ENCODE measurements at places on chromosomes 5 and 9.

DNA sequence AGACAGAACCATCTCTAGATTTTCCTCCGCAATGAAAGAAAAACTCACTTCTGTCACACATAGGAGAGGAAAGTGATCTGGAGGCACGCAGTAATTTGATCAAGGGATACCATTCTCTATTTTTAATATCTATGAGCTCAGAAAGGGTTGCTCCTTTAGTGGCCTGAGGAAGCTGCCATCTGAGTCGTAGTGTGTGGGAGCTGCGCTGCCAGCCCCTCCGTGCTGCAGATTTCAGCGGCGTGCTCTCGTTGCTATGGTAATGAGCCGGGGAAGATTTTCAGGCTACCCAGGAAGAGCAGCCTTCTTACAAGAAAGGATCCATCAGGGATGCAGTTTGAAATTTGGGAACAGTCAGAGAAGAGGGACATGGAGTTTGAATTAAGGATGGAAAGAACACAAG, 17.1 kb upstream of the GOLM1 start:
- H3K4me3 ChIP-seq = no peak overlapping the region
- no peaks in the 10 kb centered on the region for H3K4me1 ChIP-seq
- no peaks in the 10 kb centered on the region for H3K36me3 ChIP-seq
- no peak overlapping the region for H3K27ac ChIP-seq

DNA sequence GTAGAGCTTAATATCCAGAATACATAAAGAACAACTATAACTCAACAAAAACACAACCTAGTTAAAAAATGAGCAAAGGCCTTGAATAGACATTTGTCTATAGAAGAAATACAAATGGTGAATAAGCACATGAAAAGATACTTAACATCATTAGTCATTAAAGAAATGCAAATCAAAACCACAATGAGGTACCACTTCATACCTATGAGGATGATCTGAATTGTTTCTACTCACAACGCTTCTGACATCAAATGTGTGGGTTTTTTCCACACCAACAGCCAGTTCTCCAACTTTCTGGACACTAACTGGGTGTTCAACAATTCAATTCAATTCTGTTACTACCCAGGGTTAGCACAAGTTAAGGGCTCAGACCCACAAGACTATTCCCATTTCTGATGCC, 22.0 kb downstream of the SREK1IP1 start:
- peaks cover 1% of the 10 kb centered on the region for H3K36me3 ChIP-seq
- no peak overlapping the region for H3K27ac ChIP-seq
- H3K4me3 ChIP-seq = no peak overlapping the region
- no peak for DNase-seq
- peaks cover 12% of the 10 kb centered on the region for H3K4me1 ChIP-seq

- no peaks in the 10 kb centered on the region for H3K36me3 ChIP-seq
- peak; percentile 58 for DNase-seq
- H3K27ac ChIP-seq = no peak overlapping the region
- no peak overlapping the region for H3K4me3 ChIP-seq
Observed at GRCh38 chr9:71285191-71285656, 163.8 kb upstream of the TRPM3 start.

GRCh38 chr9:26945591-26945990, 1.5 kb downstream of the PLAA start:
- no peaks in the 10 kb centered on the region for H3K27me3 ChIP-seq
- H3K4me1 ChIP-seq = peaks cover 56% of the 10 kb centered on the region
- no peak for DNase-seq
- H3K4me3 ChIP-seq = peak overlapping the region; percentile 89

DNA sequence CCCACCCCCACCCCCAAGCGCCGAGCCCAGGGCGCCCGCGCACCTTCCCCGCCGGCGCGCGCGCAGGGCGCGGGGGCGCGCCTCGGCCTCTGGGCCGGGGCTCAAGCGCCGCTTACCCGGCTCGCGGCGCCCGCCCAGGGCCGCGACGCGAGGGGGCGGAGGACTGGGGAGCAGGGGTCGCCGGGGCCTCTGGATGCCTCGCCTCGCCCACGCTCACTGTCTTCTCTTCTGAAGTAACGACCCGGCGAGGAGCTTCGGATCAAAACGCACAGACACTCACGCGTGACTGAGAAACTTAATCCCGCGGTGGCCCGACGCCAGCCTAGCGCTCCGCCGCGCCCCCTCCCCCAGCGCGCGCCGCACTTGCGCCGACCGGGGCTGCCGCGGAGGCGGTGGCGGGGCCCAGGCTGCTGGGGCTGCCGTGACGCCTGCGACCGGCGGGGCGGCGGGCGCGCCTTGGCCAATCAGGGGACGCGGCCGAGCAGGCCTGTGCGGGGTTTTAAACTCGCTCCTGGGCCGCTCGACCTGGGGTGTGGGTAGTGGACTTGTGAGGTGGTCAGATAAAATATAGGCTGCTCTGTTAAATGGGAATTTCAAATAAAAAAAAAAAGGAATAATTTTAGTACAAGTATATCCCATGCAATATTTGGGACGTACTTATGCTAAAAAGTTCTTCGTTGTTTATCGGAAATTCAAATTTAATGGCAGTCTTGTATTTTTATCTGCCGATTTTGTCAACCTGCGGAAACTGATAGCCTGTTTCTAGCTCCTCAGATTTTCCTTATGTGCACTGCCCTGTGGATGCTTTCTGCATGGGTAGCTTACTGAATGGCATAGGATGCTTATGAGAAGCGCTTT, at the start of gene MPDZ:
TSS of gene MPDZ (minus strand) at position 409 of the 858 bp plus-strand sequence. CDS start 29,377 bp downstream, outside the sequence.
- H3K36me3 ChIP-seq = no peaks in the 10 kb centered on the region
- no peak within 1 kb of the TSS for H3K4me3 ChIP-seq
- no peak within 1 kb of the TSS for H3K27ac ChIP-seq
- peaks cover 24% of the 10 kb centered on the region for H3K27me3 ChIP-seq
- H3K4me1 ChIP-seq = no peaks in the 10 kb centered on the region

GRCh38 chr9:133116346-133117231, 4.5 kb downstream of the RALGDS start:
- no peak for DNase-seq
- H3K36me3 ChIP-seq = peaks cover 2% of the 10 kb centered on the region
- no peak overlapping the region for H3K4me3 ChIP-seq
- peaks cover 62% of the 10 kb centered on the region for H3K4me1 ChIP-seq

- no peak overlapping the region for H3K27ac ChIP-seq
- DNase-seq = no peak
- no peaks in the 10 kb centered on the region for H3K36me3 ChIP-seq
- no peaks in the 10 kb centered on the region for H3K4me1 ChIP-seq
Observed at GRCh38 chr5:107464416-107464815, 206.3 kb downstream of the EFNA5 start.

DNA sequence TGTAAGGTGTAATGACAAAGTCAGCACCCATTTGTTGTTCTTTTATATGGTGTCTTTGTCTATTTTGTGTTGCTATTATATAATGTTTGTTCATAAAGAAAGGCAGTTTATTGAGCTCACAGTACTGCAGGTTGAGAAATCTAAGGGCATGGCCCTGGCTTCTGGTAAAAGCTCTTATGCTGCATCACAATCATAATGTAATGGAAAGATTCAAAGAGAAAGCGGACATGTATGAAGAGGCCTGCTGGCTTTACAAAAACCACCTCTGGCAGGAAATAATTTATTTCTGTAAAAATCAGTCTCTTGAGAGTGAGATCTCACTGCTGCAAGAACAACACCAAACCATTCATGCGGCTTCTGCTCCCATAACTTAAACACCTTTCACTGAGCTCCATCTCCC, 746.7 kb upstream of the FAM174A start:
- H3K27ac ChIP-seq = no peak overlapping the region
- no peaks in the 10 kb centered on the region for H3K27me3 ChIP-seq
- no peaks in the 10 kb centered on the region for H3K36me3 ChIP-seq
- DNase-seq = no peak
- H3K4me3 ChIP-seq = no peak overlapping the region

- H3K4me3 ChIP-seq = no peak overlapping the region
- no peaks in the 10 kb centered on the region for H3K27me3 ChIP-seq
- peaks cover 10% of the 10 kb centered on the region for H3K36me3 ChIP-seq
Observed at GRCh38 chr5:111432883-111433536, 79.3 kb downstream of the STARD4 start.

- no peaks in the 10 kb centered on the region for H3K36me3 ChIP-seq
- DNase-seq = no peak
- H3K27ac ChIP-seq = no peak overlapping the region
Observed at GRCh38 chr5:160185626-160186360, 43.5 kb upstream of the FABP6 start.

DNA sequence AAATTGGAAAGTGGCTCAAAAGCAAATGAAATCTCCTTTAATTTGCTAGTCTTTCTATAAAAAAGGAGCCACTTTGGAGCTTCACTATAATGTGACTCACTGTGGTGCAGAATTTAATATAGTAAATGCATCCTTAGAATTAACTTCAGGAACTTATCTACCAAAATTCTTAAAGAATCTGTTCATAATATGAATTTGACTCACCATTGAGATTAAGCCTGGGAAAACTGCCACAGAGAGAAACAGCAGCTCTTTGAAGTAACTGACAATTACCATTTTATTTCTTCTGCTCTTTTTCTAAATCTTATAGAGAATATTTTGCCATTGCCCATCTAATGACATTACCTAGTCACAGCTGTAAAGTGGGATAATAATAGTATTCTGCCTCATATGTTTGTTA, 211.9 kb upstream of the CDH6 start:
- DNase-seq = no peak
- H3K27ac ChIP-seq = no peak overlapping the region
- no peaks in the 10 kb centered on the region for H3K36me3 ChIP-seq
- H3K4me1 ChIP-seq = no peaks in the 10 kb centered on the region

DNA sequence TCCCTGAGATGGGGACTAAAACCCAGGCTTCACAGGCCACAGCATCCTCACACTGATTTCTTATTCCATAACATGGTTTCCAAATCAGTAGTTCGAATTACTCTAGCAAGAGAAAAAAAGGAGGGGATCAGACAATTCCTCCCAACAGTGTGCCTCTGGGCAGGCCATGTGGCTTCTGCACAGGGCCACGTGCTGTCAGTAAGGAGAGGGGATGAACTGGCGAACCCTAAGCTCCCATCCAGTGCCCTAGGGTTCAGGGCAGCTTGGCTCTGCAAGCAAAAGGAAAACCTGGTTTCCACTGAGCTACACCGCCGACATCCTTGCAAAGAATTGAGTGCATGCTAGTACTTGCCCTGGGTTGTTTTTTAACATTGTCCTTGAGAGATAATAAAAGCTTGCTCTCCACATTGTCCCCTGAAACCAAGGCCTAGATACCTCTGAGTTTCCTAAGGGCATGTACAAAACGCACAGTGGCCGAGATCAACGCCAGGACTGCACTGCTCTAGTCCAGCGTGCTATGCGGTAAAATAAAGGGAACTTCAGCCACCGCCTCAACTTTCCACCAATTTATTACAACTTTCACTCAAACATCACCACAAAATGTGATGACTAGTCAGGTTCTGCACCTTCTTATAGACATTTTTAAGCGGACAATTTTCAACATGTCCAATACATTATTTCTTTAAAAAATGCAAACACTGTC, 4.5 kb downstream of the CAMSAP1 start:
- H3K27ac ChIP-seq = no peak overlapping the region
- H3K36me3 ChIP-seq = peaks cover 34% of the 10 kb centered on the region
- no peak for DNase-seq
- H3K4me1 ChIP-seq = peaks cover 55% of the 10 kb centered on the region
- H3K27me3 ChIP-seq = no peaks in the 10 kb centered on the region
- no peak overlapping the region for H3K4me3 ChIP-seq

DNA sequence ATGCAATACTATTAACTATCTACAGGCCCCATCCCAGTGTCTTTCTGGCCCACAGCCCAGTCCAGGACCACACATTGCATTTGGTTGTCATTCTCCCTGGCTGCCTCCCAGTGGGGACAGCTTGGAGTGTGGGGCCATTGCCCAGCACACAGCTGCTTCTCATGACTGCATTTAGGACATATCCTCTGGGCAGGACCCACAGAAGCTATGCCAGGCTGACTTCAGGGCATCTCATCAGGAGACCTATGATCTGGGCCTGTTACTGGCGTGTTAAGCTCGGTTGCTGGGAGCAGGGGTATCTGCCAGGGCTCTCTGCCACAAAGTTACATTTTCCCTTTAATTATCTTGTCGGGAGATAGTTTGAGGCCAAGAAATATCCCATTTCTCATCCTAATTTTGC, 32.1 kb upstream of the CLPTM1L start:
- peaks cover 3% of the 10 kb centered on the region for H3K4me1 ChIP-seq
- no peak overlapping the region for H3K27ac ChIP-seq
- no peaks in the 10 kb centered on the region for H3K36me3 ChIP-seq
- H3K4me3 ChIP-seq = no peak overlapping the region
- DNase-seq = no peak
- no peaks in the 10 kb centered on the region for H3K27me3 ChIP-seq

GRCh38 chr5:178454303-178454702, 135.9 kb downstream of the COL23A1 start:
- no peaks in the 10 kb centered on the region for H3K27me3 ChIP-seq
- no peak for DNase-seq
- H3K36me3 ChIP-seq = no peaks in the 10 kb centered on the region
- H3K4me1 ChIP-seq = no peaks in the 10 kb centered on the region
- H3K4me3 ChIP-seq = no peak overlapping the region

GRCh38 chr9:89684912-89685636, 80.3 kb downstream of the GADD45G start:
- H3K27me3 ChIP-seq = no peaks in the 10 kb centered on the region
- H3K4me3 ChIP-seq = no peak overlapping the region
- H3K36me3 ChIP-seq = no peaks in the 10 kb centered on the region
- no peaks in the 10 kb centered on the region for H3K4me1 ChIP-seq
- no peak for DNase-seq

DNA sequence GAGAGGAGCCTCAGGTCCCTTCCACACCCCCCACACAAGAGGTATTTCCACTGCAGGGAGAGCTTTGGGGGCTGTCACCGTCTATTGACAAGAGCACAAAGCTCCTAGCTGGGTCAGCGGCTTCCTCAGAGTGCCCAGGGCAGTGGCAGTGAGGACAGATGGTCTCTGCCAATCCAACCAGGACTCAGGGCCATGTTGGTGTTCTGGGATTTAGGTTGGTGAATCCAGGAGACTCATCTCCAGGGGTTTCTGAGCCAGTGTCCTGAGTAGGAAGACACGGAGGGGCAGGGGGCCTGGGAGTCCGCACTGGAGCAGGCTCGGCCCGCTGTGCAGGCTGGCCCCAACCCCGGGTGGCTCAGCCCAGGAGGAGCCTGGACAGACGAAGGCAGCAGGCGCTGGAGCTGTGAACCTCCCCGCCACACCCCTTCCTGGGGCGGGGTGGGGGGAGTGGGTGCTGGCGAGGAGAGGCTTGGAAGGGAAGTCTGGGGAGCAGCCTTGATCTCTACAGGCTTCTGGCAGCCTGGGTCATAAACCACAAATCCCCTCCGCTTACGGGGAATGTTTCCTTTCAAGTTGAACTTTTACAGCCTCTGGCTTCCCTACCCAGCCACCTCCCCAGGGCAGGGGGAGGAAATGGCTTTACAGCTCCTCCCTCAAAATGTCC, 19.6 kb downstream of the CRB2 start:
- H3K4me1 ChIP-seq = peaks cover 8% of the 10 kb centered on the region
- no peak overlapping the region for H3K4me3 ChIP-seq
- H3K27me3 ChIP-seq = peaks cover 32% of the 10 kb centered on the region

DNA sequence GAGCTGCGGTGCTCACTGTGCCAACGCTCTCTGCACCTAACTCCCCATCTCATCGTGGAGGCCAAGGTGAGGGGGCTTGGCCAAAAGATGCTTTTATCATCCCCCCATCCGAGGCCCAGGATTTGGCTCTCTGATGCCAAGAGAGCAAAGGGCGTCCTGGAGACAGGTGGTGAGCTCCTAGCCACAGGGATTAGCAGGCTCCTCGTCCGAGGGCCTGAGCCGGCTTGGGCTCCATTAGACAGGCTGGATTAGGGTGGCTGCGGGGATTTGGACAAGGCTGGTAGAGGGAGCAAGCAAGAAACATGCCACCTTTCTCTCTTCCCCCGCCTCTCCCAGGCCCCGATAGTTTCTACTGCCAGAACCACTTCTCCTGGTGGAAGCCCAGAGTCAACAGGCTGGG, 1.0 kb upstream of the GRM6 start:
- H3K4me3 ChIP-seq = no peak overlapping the region
- no peak overlapping the region for H3K27ac ChIP-seq
- peaks cover 37% of the 10 kb centered on the region for H3K27me3 ChIP-seq
- peaks cover 11% of the 10 kb centered on the region for H3K4me1 ChIP-seq

All from activated naive CD4-positive, alpha-beta T cell treated with anti-CD3 and anti-CD28 coated beads for 36 hours (primary cell).